Neural crest cell (in vitro differentiated cells): ENCODE measurements at places on chromosomes 11 and 22. TPM values are rescaled to one million over a fixed set of nuclear protein-coding genes. Genes with fewer than 3 reads are reported as not detected.

DNA sequence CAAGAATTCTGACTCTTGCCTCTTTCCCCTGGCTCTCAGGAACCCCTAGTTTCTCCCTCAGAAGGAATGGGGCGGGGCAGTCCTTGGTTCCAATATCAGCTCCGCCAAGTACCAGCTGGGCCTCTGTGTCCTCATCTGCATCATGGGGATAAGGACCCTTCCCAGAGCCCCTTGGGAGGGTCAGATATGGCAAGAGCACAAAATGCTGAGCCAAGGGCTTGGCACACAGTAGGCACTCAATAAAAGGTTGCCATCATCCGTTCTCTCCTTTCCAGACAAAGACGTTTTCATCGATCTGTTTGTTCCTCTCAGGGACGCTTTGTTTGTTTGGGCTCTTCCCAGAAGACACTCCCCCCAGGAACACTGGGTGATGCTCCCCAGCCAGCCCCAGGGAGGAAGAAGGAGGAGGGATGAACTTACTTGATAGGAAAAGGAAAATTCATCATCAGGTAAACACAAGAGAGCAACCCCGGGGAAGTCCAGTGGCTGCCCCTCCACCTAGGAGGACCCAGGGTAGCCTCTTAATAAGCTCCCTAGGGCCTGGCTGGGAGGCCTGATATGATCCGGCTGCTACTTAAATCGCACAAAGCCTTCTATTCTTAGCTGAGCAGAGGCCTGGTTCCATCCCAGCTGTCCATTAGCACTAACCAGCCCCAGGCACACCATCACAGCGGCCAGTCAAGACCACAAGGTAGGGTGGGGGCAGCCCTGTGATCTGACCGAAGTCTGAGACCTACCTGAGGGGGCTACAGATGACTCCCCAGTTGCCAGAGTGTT is 19.6 kb downstream of the GDPD5 start:
- no peak for DNase-seq

DNA sequence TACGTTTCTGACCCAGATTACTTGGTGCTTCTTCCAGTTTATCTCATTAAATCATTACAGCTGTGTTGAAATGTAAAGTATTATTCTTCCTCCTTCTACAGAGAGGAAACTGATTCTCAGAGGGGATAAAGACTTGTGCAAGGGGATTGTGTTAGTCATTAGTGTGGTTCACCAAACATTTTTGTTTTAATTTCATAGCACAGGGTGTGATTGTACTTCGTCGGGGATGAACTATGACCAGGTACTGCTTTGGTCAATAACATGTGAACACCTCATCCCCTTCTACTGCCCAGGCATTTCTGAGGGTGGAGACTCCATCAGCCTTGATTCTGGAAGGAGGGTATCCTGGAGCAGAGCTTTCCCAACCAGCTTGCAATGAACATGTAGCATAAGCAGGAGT is 120.2 kb upstream of the ALX4 start:
- DNase-seq = no peak

GRCh38 chr11:125481531-125481930 is 14.5 kb downstream of the FEZ1 start:
- peak; percentile 30 for DNase-seq

DNA sequence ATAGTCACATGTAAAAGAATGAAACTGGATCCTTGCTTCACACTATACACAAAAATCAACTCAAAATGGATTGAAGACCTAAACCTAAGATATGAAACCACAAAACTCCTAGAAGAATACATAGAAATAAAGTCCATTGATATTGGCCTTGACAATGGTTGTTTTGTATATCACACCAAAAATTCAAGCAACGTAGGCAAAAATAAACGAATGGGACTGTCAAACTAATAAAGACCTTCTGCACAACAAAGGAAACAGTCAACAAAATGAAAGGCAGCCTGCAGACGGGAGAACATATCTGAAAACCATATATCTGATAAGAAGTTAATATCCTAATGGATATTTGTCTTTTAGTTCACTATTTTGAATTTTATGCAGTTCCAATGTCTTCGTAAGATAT is 292.3 kb upstream of the CNTN5 start:
- no peak for DNase-seq

DNA sequence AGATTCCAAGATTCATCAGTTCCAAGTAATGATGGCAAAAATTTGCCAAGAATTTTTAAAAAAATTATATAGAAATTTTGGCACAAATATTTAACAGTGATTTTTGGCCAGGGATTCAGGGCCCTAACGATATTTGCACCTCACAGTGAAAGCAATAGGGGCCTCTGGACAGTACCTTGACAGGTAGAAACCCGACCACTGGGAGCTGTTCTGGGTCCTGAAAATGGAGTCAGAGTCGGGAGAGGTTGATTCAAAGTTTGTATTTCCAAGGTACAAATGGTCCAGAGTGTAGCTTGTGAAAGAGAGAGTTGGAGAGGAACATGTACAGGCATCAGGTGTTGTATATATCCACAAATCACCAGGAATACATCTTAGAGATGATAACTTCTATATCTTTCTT is 41.6 kb downstream of the MRGPRX2 start:
- peak; percentile 4 for DNase-seq

DNA sequence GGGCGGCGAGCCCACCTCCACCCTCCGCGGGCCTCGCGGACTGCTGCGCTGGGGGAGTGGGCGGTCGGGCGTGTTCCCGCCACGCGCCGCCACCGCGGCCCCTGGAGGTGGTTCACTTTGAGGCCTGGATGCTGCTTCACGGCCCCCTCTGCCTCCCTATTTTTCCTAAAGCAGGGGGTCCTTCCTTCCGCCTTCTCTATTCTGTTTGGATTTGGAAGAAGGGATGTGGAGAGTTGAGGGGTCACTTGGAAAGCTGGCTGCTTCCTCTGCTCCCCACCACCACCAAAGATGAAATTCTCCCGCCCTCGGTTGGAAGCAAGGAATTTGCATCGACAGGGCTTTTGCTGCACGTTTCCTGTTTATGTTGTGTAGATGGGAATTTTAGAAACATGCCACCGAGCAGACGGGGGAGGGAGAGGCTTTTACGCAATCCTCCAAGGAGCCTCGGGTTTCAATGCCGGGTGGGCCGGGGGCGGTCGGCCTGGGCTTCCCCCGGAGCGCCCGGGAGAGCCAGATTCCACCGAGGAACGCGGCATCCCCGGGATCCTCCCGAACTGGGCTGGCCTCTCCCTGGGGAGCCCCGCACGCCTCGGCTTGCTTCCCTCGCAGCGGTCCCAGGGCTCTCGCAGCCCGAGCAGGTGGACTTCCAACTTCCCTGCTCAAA is 403 bp upstream of the SBF2 start:
- no peak for DNase-seq

DNA sequence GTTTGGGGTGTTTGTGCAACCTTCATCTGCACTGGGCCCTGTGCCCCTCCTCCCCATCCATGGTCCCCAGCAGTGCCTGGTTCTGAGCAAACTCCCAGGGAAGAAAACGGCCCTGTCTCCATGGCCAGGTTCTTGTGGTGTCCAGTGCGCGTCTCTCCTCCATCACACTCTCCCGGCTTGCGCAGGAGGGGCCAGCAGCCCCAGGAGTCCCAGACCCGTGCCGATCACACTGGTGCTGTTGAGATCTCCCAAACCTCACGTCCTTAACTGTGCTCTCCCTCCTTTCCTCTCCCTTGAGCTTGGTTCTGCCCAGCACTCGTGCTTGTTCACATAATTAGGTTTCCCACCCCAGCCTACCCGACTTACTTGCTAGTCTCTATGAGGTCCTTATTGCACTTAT is 10.9 kb upstream of the GRK2 start:
- no peak for DNase-seq

- DNase-seq = no peak
Measured at GRCh38 chr11:35165423-35166368, 26.7 kb downstream of the CD44 start.

- DNase-seq = no peak
Measured at GRCh38 chr11:32288276-32288675, 147.1 kb downstream of the WT1 start.

Gene HBG2
- total RNA-seq = not detected in 2 replicates

Gene RAB3IL1
- 1.0 and 3.4 TPM in 2 replicates for total RNA-seq
